ENCODE measurements at places on chromosomes 1 and 21.

DNA sequence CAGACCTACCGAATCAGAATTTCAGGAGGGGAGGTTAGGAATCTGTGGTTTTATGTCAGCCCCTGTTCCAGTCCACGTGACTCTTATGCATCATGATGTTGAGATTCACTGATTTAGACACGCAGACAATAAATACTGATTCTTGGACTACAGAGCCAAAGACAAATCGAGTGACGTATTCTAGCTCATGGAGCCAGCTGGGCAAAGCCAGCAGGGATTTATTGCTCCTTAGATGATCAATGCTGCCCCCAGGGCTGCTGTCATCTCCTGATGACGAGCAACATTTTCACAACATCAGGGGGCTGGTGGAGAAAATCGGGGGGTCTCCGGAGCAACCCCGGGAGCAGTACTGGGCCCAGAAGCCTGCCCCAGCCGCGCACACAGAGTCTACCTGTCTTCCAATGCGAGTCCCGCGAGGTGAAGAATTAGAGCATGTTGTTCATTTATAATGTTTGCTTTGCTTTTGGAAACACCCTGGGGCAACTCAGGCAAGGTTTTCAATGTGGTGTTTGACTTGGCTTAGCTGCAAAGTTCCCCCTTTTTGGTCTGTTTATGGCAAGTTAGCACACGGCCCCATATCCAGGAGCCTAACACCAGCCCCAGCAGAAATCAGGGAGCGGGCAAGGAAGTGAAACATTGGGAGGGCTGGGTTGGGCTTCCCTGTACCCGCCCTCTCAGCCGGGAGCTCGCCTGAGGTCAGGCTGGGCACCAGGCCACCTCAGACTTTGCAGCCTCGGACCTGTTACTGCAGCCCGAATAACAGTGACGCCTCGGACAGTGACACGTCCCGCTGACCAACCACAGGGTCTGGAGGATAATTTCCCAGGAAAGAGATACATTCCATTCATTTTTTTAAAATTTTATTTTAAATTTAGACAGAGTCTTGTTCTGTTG, 19.9 kb upstream of the CLDN14 start:
- no peak for DNase-seq

DNA sequence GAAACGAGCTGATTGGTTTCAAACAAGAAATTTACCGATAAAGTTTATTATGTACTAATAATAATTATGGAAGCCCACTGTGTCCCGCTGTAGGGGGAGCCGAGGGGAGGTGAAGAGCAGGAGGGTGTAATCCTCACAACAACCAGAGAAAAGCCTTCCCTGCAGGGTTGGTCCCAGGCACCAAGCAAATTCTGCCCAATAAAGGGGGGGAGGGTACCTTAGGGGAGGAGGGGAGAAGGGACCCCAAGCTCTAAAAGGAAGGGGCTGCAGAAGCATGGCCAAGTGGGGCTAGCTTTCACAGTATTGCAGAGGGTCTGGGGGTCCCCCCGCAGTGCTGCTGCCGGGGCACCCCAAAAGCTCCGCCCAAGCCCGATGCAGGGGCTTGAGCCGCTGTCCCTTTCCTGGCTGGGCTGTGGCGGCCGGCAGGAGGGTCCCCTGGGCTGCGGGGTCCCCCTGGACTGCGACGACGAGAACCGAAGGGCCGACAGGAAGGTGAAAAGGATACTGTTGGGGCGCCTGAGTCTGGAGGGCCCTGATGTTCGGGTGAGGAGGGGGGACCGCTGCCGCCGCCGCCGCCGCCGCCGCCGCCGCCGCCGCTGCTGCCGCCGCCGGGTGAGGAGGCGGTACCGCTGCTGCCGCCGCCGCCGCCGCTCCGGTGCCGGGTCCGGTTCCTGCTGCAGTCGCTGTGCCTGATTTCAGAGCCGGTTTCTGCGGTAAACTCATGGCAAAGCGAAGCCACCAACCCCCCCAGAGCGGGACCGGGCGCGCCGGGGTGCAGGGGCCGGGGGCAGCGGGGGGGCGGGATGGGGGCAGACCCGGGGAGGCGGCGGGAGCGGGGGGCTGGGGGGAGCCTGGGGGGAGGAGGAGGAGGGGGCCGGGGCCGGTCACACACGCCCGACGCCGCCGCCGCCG, 771 bp downstream of the EIF4G3 start:
- peak; percentile 65 for DNase-seq

DNA sequence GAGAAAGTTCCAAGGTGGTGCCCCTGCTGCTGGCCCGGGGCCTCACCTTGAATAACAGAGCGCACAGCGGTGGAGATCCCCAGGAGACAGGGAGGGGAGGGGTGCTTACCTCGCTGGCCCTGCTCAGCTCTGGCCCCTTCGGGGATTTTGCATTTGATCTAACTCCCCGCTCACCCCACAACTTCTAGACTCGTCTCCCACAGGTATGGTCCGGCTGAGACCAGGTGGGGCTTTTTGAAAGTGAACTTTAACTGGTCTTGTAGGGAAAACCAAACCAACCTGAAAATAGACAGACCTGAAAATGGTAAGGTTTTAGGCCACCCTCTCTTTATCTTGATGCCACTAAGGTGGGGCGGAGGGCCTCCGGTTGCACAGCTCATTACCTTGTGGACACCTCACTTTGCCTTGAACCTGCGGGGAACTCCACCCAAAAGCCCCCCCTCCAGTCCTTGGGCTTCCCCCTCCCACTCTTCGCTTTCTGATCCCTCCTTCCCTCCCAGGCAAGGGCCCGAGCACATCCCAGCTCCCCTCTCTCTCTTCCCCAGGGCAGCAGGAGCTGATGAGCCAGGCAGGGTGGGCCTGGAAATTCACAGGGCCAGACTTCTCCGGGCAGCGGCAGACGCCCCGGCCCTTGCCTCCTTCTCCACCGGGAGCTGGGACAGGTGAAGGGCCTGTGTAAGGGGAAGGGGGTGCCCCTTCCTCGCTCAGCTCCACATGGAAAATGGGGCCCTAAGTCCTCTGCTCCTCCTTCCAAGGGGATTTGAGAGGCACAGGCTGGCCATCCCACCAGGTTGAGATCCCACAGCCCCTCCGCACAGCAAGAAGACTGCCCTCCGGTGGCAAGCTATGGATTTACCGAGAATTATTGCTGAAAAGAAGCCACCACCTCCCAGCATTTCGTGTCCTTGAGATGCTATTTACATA, 16.1 kb downstream of the TNFRSF8 start:
- DNase-seq, result peak; percentile 77

DNA sequence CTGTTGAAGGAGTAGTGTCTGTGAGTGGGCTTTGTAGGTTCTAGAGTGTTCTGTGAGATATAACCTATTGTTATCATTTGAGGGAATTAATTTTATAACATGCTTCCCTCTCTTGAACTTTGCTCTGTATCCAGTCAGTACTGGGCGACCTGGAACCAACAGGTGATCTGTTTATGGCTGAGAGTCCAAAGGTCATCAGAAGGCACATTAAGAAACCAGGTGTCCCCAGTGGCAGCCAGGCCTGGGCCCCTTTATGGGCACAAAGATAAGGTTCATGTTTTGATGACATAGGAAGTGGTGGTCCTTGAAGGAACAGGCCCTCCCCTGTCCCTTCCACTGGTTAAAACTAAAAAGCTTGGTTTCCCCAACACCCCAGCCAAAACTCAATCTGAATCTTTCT, 61.1 kb downstream of the FHAD1 start:
- no peak for DNase-seq

GRCh38 chr1:7012461-7012924, 227.2 kb downstream of the CAMTA1 start:
- no peak for DNase-seq

- DNase-seq, result no peak
Observed at GRCh38 chr1:156121457-156121856, 6.9 kb downstream of the LMNA start.

- no peak for DNase-seq
Observed at GRCh38 chr1:50497007-50497406, 73.8 kb upstream of the DMRTA2 start.

DNA sequence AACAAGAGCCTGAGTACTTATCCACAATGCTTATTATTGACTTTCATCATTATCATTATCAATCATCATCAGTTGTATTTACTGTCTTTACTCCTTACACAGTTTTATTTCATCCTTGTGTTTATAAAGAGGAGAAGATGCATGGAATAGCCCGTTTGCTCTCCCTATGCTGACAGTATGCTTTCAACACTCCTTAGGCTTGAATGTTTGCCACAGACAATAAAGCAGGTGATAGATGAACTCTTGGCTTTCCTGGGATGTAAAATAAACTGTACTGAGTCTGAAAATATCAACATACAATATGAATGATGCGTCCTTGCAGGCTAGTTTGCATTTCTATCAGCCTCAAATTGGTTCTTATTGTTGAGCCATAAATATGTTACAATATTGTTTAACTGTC, 891.8 kb upstream of the NCAM2 start:
- DNase-seq, result no peak

- DNase-seq, result no peak
Observed at GRCh38 chr1:223209992-223210787, 67.1 kb upstream of the TLR5 start.

- DNase-seq, result no peak
Observed at GRCh38 chr1:15411593-15412137, 2.0 kb downstream of the EFHD2 start.

GRCh38 chr1:116259663-116260062, 113.4 kb upstream of the ATP1A1 start:
- no peak for DNase-seq

- DNase-seq, result no peak
Observed at GRCh38 chr1:118993700-118994026, 5.5 kb upstream of the TBX15 start.

DNA sequence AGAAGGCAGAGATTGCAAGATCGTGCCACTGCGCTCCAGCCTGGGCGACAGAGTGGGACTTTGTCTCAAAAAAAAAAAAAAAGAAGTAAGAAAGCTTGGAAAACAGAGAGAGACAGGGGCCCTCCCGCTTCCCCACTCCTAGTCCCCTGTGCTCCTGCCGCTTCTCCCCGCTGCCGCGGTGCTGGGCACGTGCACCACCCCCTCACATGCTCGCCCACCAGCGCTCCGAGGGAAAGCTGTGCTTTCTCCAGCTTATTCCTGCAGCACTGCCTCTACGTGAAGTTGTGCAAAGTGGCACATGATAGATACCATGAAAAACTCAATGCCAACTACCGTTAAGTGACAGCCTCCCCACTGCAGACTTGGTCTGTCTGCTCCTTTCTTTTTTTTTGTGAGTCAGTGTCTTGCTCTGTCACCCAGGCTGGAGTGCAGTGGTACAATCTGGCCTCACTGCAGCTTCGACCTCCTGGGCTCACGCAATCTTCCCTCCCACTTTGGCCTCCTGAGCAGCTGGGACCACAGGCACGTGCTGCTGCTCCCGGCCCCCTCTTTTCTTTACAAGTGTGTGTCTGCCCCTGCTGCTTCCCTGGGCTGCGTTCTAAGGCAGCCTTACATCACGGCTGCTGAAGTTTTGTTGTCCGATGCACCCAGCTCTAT, 15.4 kb downstream of the SLX9 start:
- peak; percentile 59 for DNase-seq

DNA sequence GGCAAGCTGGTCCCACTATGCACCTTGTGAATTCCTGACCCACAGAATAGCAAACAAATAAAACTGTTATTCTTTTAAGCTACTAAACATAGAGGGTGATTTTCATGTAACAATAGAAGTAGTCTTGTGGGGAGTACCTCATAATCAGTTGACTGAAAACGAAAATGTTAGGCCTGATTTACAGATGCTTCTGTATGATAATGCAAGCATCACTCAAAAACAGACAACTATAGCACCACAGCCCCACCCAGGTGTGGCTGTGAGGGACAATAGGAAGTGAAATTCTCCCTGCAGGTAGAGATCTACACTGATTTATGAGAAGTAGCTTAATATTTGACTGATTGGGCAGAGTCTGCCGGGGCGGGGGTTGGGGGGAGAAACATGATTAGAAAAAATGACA, 26.5 kb upstream of the KRTAP19-8 start:
- no peak for DNase-seq

DNA sequence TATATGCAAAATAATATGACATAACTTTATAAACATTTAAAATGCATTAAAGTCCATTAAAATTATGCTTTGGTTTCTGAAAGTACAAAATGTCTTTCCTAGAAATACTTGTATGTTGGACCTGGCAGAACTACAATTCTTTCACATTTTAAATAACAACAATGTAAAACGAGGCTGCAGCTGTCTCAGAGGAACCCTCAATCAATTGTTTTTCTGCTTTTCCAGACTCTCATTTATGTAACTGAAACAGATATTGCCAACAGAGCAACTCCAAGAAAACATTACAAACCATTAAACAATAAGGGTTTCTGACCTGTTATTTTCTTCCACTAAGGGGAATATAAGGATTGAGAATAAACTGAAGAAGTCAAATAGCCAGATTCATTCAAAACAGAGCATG, 1193.4 kb downstream of the NCAM2 start:
- DNase-seq, result no peak

DNA sequence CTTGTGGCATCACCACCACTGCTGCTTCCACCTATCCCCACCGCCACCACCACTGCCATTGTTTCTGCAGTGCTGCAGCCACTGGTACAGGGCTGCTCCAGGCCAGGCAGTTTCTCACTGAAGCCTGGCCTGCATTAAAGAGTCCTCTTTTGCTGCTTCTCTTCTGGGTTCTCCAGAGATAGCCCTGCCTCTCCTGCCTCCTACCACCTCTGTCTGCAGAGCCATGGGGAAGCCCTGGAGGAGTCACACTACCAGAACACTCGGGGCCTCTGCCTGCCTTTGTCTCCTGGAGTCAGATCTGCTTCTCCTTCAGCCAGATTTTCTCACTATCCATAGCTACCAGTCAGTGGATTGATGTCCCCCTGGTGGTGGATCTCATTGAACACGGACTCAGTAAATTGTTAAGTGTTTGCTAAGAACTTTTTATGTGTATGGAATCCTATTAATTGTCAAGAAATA, 37.7 kb upstream of the DDAH1 start:
- DNase-seq, result no peak

GRCh38 chr1:36401602-36402503, 4.1 kb upstream of the LSM10 start:
- no peak for DNase-seq

GRCh38 chr21:14312871-14313270, 70.1 kb downstream of the HSPA13 start:
- DNase-seq, result no peak

GRCh38 chr1:25694167-25695007, 77.8 kb downstream of the MAN1C1 start:
- DNase-seq, result no peak

- no peak for DNase-seq
Observed at GRCh38 chr1:51444096-51444495, 75.0 kb downstream of the EPS15 start.

DNA sequence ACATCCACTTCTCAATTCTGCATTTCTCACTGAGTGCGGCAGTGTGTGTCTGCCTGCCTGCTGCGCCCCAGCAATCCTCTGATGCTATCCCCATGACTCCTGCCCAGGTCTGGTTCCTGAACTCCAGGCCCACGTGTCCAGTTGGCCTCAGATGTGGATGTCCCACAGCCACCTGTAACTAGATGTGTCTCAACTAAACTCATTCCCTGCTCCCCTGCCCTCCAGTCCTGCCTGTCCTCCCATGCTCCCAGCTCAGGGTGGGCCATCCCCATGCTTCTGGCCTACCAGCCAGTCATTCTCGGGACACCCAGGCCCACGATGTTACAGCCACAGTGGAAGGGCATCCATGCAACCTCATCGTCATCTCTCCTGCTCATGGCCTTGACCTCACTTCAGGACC, 76.8 kb downstream of the STUM start:
- no peak for DNase-seq
